ENCODE measurements at places on chromosomes 1 and 21. TPM values are rescaled to one million over a fixed set of nuclear protein-coding genes. Genes with fewer than 3 reads are reported as not detected.

Gene EXO1
- total RNA-seq, result 49.3 TPM

Gene GJA5
- not detected for total RNA-seq

Gene DPH2
- total RNA-seq, result 31.1 TPM

Gene OR2T33
- total RNA-seq, result not detected

Gene BCAR3
- total RNA-seq, result 0.72 TPM

Gene PROK1
- not detected for total RNA-seq

Gene OR2T35
- not detected for total RNA-seq

Gene USH2A
- total RNA-seq, result not detected

Gene CELA2B
- not detected for total RNA-seq

Gene RGS4
- total RNA-seq, result not detected

Gene PERM1
- not detected for total RNA-seq
